ENCODE measurements at places on chromosomes 1 and 21.

GRCh38 chr21:28421716-28422524 is 570.8 kb downstream of the LTN1 start:
- DNase-seq = no peak

DNA sequence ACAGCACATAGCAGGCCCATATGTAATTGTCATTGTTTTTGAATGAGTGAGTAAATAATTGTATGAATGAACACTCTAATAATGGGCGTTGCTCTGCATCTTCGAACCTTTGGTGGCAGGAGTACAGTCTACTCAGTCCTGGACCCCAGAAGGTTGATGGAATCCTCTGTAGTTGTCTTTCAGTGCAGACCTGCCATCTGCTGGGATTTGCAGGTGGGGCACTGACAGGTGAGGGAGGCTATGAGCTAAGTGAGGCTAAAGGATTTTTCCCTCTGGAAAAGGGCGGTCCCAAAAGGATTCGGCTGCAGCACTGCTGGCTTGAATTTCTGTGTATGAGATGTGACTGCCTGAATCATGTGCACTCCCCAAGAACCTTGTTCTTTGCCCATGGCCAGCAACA is 53.4 kb downstream of the PLXNA2 start:
- no peak for DNase-seq

DNA sequence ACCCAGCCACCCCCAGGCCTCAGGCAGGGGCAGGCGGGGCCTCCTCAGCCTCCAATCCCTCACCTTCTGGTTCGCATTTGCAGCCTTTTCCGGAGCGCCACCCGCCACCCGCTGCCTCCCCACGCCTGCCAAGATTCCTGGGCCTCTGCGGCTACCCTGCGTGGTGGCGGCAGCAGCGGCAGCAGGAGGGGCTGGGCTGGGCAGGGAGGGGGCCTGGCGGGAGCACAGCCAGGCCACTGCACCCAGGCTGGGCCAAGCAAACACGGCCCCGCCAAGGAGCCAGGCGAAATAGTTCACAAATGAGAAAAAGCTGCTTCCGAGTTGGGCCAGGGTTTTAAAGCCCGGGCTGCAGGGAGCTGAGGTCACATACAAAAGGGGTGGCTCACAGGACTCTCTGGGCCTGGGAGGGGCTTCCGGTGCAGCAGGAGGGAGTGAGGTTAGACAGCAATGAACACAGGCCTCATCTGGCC is 9.8 kb downstream of the COL8A2 start:
- DNase-seq = no peak

- no peak for DNase-seq
Observed at GRCh38 chr1:156229809-156230472, 12.0 kb upstream of the BGLAP start.

DNA sequence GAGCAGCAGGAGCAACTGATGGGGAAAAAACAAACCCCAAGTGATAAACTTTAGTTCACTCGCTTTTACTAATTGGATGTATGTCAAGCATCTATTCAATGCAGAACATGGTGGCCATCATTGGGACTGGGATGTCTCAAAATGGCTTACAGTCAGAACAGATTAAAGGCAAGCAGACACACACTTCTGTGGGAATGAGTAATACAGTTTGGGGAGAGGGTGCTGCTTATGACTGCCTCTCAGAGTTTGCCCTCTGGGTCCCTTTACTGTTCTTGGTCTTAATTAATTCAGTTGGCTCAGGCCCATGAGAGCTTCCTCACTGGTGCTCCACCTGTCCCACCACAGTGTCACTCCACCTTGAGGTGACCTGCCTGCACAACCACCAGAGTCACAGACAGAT is 119.5 kb downstream of the TBX19 start:
- DNase-seq = no peak

Data from ovary (tissue), 10 donors.